ENCODE measurements at places on chromosomes 11 and 22. TPM values are rescaled to one million over a fixed set of nuclear protein-coding genes. Genes with fewer than 3 reads are reported as not detected.

TTC36 gene
- total RNA-seq, result 3.1 TPM

CASP5 gene
- not detected for total RNA-seq

PRG3 gene
- total RNA-seq, result not detected

ST14 gene
- total RNA-seq, result 4.9 TPM

GSTT2B gene
- total RNA-seq, result 1.7 TPM

CD44 gene
- 103 TPM for total RNA-seq

TMEM138 gene
- 55.8 TPM for total RNA-seq

RIMBP3C gene
- under 0.01 TPM for total RNA-seq

GDPD4 gene
- total RNA-seq, result not detected

NLRP6 gene
- total RNA-seq, result 1.9 TPM

HTR3A gene
- not detected for total RNA-seq

DCHS1 gene
- 10.5 TPM for total RNA-seq

MPEG1 gene
- 46.4 TPM for total RNA-seq

OR10A2 gene
- total RNA-seq, result not detected

TRIM6 gene
- 3.3 TPM for total RNA-seq

ZC3H7B gene
- total RNA-seq, result 17.8 TPM

FJX1 gene
- 2.1 TPM for total RNA-seq

MRGPRX4 gene
- not detected for total RNA-seq

UVRAG gene
- 101 TPM for total RNA-seq

COA4 gene
- 51.8 TPM for total RNA-seq

CCDC15 gene
- 2.6 TPM for total RNA-seq

OR5AL1 gene
- not detected for total RNA-seq

SYT13 gene
- total RNA-seq, result not detected

PCNX3 gene
- 10.3 TPM for total RNA-seq

OR52A1 gene
- not detected for total RNA-seq

PANX3 gene
- total RNA-seq, result not detected

FAT3 gene
- total RNA-seq, result 0.65 TPM

GPR83 gene
- not detected for total RNA-seq

CDK2AP2 gene
- 22.5 TPM for total RNA-seq

OR51B2 gene
- total RNA-seq, result not detected

CCDC134 gene
- 0.98 TPM for total RNA-seq

HIPK3 gene
- 292 TPM for total RNA-seq

OR4D10 gene
- not detected for total RNA-seq

OR56A1 gene
- total RNA-seq, result not detected
